ENCODE measurements at places on chromosomes 11 and 22. TPM values are rescaled to one million over a fixed set of nuclear protein-coding genes. Genes with fewer than 3 reads are reported as not detected.
A peak's percentile ranks its signal among the peaks of the same experiment; 100 is the strongest.

GRCh38 chr22:28773461-28773867, 969 bp downstream of the CCDC117 start:
- no peak for DNase-seq

DNA sequence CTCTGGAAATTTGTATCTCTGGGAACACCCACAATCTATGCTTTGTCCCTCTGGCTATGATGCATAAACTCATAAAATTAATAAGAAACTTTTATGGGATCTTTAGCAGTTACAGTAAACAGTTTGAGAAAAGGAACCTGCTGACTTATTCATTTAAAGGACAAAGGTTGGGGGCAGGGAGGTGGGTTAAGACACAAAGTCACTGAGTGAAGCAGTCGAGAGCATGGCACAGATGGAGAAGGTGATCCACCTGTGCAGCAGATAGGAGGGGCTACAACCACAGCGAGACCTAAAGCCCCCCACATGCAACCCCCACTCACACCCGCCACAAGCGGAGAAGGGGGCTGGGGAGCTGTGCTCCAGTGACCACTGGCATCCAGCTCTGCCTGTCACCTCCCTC, 45.0 kb downstream of the SMCO4 start:
- no peak for DNase-seq

GRCh38 chr11:33500861-33501479, 199.7 kb downstream of the C11orf91 start:
- no peak for DNase-seq

DNA sequence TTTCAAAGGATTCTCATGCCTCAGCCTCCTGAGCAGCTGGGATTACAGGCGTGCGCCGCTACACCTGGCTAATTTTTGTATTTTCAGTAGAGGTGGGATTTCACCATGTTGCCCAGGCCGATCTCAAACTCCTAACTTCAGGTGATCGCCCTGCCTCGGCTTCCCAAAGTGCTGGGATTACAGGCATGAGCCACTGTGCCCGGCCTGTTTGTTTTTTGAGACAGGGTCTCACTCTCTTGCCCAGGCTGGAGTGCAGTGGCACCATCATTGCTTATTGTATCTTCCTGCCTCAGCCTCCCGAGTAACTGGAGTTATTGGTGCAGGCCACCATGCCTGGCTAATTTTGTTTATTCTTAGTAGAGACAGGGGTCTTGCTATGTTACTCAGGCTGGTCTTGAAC, 8.1 kb downstream of the FADS2 start:
- no peak for DNase-seq

DNA sequence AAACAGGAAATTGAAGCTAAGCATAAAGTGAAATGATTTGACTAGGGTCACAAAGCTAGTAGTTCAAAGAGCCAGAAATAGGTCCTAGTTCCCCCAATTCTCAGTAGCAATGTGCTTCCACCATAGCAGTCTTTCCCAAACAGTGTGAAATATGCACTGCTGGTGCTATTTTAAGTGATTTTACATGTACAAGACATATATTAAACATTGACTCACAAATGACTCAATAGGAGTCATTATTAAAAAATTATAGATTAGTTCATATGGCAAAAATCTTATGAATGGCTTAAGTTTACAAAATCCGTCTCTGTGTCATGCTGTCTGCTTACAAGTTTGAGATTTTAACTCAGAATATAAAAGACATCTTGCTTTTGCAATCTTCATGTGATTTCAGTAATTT, 21.4 kb downstream of the KIF18A start:
- no peak for DNase-seq

- DNase-seq = no peak
Measured at GRCh38 chr22:25085156-25085555, 114.5 kb upstream of the CRYBB3 start.

DNA sequence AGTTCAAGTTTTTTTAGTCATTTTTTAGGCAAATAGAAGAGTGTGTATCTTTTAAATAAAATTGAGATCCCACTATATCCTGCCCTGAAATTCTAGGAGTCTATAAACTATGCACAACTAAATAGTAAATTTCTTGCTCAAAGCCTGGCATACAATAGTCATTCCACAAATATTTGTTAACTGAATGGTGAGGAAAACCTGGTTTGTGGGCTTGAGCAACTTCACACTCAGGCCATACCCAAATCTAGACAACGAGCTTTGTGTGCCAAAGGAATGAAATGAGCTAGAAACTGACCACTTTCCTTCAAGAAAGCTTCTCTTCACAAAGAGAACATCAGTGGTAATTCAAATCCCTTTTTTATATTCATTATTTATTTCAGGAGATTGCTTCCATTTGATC, 39.6 kb upstream of the AMOTL1 start:
- no peak for DNase-seq

DNA sequence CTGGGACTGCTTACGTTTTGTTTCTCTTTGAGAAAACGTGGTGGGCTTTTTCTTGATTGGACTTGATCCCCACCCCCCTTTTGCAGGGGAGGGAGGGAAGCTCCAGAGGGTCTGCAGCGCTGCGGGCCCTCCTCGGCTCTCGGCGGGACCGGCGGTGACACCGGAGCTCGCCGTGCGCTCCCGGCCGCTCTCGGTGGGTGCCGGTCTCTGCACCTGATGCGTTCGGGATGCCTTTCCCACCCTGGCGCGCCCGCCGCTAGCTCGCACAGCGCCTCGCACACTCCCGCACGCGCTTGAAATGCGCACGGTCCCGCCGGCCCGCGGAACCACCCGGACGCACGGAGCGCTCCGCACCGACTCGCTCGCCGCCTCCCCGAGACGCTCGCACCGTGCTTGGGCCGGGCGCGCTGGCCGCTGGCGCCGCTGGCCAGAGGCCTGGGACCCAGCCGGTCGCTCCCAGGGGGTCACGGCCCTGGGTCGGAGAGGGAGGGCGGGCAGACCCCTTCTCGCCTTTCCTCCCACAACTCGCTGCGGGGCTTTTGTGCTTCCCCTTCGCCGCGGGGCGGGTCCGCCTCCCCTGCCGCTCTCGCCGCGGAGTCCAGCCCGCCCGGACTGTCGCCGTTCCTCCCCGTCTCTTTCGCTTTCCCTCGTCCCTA, 1.0 kb downstream of the ZBTB16 start:
- peak; percentile 28 for DNase-seq

GRCh38 chr22:19824212-19824925, 30.3 kb downstream of the GNB1L start:
- DNase-seq = no peak

- DNase-seq = no peak
Measured at GRCh38 chr11:134530636-134531326, 118.7 kb upstream of the B3GAT1 start.

DNA sequence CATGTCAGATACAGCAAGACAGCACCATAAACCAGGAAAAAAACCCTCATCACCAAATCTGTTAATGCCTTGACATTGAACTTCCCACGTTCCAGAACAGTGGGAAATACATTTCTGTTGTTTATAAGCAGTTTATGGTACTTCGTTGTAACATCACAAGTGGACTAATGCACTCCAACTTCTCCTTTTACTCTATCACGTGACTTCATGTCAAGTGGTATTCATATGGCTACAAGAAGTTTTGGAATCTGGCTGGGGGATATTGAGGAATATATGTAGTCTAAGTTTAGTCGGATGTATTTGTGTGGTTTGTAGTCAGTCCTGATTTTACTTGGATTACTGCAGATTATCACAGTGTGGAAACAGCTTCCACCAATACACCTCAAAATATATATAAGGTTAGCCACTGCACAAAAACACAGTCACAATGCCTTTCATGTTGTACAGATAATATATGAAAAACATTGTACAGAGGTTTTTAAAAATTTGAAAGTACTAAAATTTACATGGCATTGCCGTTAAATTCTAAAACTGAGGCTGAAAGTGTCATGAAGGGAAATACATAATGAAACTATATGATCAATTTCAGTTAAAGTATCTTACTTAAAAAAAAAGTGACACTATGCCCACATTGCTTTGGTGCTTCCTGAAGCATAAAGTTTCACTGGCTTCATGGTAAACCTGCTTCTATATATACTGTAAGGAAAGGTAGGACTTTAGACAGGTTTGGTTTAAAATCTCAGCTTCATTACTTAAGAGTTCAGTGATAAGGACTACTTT, 134.1 kb downstream of the CASP12 start:
- DNase-seq = no peak

DNA sequence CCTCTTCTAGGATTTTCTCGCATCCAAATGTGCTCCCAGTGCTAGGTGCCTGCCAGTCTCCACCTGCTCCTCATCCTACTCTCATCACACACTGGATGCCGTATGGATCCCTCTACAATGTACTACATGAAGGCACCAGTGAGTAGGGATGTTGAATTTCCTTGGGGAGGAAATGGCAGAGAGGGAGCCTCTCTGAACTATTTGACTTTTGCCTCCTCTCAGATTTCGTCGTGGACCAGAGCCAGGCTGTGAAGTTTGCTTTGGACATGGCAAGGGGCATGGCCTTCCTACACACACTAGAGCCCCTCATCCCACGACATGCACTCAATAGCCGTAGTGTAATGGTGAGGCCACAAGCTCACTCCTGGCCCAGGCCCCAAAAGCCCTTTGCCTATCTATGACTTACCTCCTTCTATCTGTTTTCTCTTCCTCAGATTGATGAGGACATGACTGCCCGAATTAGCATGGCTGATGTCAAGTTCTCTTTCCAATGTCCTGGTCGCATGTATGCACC, 2.5 kb downstream of the TAF10 start:
- DNase-seq = no peak

DNA sequence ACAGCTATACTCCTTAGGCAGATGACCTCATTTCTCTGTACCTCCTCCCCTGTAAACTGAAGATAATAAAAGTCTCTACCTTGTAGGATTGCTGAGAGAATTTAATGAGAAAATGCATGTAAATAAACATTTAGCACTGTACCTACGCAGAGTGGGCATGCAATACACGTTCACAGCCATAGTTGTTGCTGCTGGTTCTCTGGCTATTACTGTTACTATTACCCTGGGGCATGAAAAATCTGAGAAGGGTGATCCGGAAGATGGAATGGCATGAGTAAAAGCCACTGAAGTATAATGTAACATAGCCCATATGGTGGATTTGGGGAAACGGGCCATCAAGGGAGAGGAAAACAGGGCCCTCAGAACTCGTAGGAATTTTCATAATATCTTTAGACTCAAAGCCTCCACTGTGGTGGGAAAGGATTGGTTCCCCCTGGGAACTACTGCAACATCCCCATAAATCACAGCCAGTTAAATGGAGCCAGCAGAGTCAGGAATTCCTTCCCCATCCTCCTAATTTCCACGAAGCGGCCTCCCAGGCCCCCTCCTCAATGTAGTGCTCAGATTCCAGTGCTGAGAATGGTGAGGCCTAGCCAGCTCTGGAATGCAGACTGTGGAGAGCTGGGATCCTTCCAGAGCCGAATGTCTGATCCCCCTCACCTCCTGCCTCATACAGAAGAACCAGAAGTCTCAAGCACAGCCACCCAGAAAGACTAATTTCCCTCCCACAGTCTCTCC, 205.3 kb downstream of the MN1 start:
- no peak for DNase-seq

GRCh38 chr11:34449013-34449412, 10.3 kb downstream of the CAT start:
- no peak for DNase-seq

GRCh38 chr11:12765428-12765827, 91.2 kb downstream of the TEAD1 start:
- no peak for DNase-seq

DNA sequence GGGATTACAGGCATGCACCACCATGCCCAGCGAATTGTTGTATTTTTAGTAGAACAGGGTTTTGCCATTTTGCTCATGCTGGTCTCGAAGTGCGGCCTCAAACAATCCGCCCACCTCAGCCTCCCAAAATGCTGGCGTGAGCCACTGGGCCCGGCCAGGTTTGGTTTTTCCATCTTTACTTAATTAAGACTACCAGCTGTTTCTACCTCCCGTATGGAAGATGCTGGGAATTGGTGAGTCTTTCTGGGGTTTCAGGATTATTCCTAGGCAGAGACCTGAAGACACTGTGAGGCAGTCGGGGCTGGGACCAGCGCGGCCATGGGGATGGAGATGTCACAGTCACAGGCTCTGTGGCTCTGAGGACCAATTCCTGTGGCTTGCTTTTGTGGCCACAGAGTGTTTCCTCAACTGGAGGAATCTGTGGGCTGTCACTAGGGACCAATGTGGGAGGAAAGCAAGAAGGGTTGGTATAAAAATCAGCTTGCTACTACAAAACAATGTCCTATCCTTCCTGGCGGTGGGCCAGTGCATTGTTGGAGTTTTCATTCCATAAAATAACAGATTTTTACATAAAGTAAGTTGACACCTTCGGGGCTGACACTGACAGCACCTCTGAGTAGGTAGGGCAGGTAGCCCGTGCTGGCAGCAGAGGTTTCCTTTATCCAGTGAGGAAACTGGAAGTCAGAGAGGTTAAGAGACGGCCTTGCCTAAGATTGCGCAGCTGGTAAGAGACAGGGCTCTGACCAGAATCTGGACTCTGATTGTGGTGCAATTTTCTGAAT, 8.4 kb upstream of the FTH1 start:
- no peak for DNase-seq

- DNase-seq = no peak
Measured at GRCh38 chr11:111612224-111612623, 10.0 kb downstream of the SIK2 start.

- no peak for DNase-seq
Measured at GRCh38 chr11:12226093-12226492, 115.7 kb downstream of the MICAL2 start.

GRCh38 chr11:5719703-5720495, 16.3 kb upstream of the OR56B1 start:
- no peak for DNase-seq

- no peak for DNase-seq
Measured at GRCh38 chr11:13983081-13983751, 20.7 kb downstream of the SPON1 start.

GRCh38 chr11:122732342-122733315, 77.1 kb downstream of the UBASH3B start:
- DNase-seq = no peak

GRCh38 chr22:28896611-28897010, 13.2 kb downstream of the ZNRF3 start:
- DNase-seq = no peak

The MRGPRE gene
- total RNA-seq = not detected

The OR52E8 gene
- total RNA-seq = not detected

The MADD gene
- 161 TPM for total RNA-seq

The CDC42BPG gene
- 6.9 TPM for total RNA-seq

The KRTAP5-2 gene
- total RNA-seq = not detected

The CCDC34 gene
- 1.3 TPM for total RNA-seq

The OR5B2 gene
- total RNA-seq = not detected

The RBMXL2 gene
- not detected for total RNA-seq

The PHETA2 gene
- total RNA-seq = 0.27 TPM

The FAT3 gene
- not detected for total RNA-seq
